ENCODE measurements at places on chromosomes 7 and 10.

GRCh38 chr7:50866343-50867033 is 83.8 kb upstream of the GRB10 start:
- no peak for DNase-seq

- no peak for DNase-seq
Measured at GRCh38 chr10:103834436-103835095, 20.8 kb downstream of the SH3PXD2A start.

DNA sequence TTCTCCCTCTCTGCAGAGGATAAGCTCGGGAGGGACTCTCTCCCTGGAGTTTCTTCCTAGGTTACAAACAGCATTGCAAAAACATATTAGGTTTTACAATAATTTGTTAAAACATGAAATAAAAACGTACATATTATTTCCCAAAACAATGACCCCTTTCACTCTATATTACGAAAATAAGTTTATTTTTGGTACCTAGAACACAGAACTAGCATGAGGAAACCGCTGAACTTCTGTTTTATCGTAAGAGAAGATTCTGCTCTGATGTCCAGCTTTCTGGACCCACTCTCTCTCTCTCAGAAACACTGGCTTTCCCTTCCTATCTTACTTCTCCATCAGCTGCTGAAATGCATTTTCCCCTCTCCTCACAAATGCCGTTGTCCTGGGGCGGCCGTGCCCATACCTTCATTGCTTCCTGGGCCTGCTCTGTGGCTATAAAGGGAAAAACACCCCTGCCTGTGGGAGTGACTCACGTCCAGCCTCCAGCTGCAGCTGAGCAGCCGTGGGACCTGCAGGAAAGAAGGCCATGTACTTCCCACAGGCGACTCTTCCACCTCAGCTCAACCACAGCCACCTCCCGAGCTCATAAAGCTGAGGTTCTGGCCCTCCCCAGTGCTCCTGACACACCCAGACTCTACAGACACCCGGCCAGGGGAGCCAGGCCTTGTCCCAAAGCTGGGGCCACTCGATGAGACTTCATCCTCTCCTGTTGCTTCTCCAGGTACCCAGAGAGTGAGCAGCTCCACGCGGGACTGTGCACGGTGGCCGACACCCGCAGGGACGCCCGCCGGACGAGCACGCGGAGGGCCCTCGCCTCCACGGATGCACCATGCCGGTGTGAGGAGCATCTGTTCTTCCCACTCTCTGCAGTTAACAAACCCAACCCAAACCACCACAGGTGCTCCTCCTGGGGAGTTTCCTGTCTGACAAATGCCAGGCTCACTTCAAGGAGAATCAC is 3.1 kb downstream of the GPER1 start:
- DNase-seq, result no peak

DNA sequence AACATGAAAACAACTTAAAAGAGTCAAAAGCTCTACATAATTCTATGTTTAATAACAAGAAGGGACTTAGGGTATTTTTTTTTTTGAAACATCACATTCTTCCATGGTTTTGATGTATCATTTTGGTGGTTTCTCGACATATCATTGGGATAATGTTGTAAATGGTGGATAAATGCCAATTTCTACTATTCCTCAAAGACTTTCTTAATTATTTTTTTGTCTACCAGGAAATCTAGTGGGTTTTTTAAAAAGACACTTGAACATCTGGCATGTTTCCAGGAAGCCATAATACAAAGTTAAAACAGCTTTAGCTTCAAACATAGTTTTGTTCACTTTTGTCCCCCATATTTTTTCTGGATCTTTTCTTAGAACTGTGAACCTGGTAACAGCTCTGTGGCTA is 200.4 kb downstream of the DKK1 start:
- DNase-seq, result no peak

GRCh38 chr7:106329971-106330733 is 45.4 kb upstream of the NAMPT start:
- DNase-seq, result no peak

- DNase-seq, result no peak
Measured at GRCh38 chr10:78577712-78578111, 491.1 kb upstream of the ZMIZ1 start.

DNA sequence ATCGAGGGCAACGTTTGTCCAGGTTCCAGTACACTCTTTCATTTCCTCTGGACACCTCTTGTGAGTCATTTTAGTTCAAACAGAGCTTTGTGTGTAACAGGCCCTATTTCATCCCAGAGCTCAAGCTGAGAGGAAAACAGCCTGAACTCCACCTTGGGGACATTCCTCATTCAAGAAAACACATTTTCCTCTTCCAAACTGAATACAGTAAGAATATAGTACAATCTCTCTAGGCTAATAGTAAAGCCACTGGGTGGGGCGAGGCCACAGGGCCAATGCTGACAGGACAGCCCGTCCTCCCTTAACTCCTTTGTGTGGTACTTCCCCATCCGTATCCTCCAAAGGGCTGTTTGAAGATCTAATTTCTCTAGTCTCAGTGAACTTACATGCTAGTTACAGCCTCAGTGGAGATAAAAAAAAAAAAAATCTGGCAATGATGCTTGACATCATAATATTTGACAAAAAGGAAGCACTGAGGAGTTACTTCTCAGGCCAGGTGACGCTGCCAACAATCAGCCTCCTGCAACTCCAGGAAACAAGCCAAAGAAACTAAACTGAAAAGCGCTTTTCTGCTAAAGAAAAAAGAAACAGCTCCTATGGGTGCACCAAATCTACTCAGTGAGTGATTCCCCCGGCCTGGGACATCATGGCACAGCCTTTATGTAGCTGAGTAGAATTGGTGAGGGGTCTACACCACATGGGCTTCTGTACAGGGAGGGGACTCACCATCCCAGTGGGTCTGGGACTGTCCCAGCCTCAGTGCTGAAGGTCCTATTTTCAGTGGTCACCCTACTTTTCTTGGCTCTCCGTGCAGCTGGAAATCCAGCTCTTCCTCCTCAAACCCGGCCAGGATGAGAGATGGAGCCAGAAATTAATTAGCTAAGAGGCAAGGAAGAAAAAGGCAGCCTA is 238.2 kb upstream of the NEBL start:
- DNase-seq, result no peak

- DNase-seq, result peak; percentile 89
Measured at GRCh38 chr7:5425507-5426225, 2.0 kb upstream of the TNRC18 start.

GRCh38 chr10:124369986-124370385 is 48.7 kb downstream of the OAT start:
- DNase-seq, result no peak

- DNase-seq, result no peak
Measured at GRCh38 chr7:73359746-73360375, 31.9 kb downstream of the FKBP6 start.

GRCh38 chr7:101729241-101729883 is 88.1 kb upstream of the CUX1 start:
- DNase-seq, result no peak

- DNase-seq, result no peak
Measured at GRCh38 chr10:26574783-26575182, 122.7 kb upstream of the PDSS1 start.

DNA sequence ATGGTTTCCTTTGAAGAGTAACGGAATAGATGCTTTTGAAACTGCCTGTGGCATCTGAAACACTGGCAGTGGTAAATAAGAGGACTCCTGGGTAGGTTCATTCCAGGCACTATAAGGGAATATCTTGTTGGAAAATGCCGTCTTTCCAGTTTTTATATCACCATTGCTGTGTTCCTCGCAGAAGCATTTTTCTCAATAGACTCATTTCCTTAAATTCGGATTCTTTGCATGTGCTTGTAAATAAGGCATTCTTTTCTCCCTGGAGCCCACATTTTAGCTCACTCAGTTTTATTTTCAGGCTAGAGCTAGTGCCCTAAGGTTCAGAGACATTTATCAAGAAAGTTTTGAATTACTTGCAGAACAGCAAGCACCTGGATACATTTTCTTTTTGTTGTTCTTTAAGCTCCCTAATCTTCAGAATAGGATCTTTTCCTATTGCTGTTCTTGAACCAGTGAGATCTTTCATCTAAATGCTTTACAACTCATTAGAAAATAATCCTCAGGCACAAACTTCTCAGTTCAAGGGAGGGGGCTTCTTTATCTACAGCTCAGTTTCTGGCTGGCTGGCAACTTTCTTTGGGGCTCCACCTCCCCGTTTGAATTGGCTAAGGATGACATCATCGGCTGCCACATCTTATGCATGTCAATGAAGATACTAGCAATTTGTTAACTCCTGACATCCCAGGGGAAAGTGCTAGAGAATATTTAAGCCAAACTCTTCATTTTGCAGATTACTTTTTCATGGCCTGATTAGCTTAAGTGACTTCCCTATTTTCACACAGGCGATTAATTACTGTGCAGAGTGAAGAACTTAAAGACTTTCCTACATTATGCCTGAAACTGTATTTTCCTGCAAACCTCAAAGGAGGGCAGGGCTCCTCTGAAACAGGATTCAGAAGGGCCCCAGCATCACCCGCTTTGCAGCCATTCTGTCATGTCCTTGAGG is 133.7 kb upstream of the RSU1 start:
- DNase-seq, result peak; percentile 83

DNA sequence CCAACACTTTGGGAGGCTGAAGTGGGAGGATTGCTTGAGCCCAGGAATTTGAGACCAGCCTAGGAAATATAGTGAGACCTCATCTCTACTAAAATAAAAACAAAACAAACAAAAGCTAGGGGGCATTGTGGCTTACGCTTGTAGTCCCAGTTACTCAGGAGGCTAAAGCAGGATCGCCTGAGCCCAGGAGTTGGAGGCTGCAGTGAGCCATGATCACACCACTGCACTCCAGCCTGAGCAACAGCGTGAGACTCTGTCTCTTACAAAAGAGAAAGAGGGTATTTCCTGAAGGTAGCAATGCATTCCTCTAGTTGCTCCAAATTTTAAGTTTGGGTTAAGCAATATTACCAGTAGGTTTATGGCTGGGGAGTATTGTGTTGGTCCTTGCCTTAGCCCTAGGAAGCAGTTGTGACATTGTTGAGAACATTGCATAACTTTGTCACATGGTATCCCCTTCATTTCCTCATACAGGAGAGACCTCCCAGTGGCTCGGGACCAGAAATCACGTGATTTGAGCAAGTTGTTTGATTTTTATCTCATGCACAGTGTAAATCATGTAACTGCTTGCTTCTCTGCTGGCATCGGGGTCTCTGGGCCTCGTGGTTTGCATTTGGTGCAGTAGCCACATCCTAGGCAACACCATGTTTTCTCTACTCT is 23.3 kb upstream of the SMARCD3 start:
- DNase-seq, result no peak

- DNase-seq, result no peak
Measured at GRCh38 chr10:122484276-122485060, 23.1 kb downstream of the HTRA1 start.

DNA sequence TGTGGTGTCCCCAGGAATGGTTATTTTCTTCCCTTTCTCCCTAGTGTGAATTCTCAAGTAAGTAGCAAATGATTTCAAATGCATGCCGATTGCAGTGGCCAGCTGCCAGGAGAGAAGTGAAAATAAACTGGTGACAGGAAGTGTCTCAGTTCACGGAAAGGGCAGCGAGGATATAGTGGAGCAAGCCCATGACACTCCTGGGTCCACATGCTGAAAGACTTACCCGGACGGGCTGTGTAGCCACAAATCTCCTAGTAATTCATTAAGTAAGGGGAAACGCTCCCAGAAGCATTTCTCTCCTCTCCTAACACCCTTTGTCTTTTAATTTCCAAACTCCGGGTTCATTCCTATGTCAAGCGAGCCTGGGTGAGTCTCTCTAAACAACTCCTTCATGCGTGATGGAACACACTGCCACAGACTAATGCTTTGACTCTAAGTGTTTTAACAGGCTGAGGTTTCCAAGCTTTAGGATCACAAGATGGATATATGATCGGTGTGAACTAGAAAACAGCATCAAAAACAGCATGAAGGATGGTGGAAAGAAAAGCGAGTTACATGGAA is 125.6 kb downstream of the CYP26A1 start:
- DNase-seq, result peak; percentile 29

DNA sequence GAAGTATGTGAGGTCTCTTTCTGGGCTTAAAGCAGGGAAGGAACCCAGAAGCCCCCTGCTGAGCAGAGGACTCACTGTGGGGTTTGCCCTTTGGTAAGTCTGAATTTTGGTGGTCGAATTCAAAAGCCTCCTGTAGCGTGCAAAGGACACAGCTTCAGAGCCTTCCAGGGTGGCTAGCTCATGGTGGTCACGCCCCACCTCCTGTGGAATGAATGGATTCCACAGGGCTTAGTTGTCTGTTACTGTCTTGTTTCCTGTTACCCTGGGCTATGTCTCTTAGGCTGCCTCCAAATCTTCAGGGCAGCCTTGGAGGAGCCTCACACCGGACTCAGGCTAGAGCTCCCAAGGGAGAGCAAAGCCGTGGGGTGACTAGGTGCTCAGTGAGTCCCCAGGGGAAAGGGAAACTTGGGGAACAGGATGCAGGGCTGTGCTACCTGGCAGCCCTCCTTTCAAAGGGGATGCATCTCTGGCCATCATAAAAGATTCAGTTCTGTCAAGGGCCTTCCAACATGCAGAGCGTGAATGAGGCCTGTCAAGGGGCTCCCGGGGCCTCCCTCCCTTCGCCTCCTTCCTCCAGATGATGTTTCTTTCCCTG is 211.7 kb downstream of the CCSER2 start:
- DNase-seq, result no peak

GRCh38 chr7:37357637-37357996 is 91.0 kb downstream of the ELMO1 start:
- no peak for DNase-seq

- DNase-seq, result no peak
Measured at GRCh38 chr10:72310241-72310633, 36.5 kb downstream of the DDIT4 start.

DNA sequence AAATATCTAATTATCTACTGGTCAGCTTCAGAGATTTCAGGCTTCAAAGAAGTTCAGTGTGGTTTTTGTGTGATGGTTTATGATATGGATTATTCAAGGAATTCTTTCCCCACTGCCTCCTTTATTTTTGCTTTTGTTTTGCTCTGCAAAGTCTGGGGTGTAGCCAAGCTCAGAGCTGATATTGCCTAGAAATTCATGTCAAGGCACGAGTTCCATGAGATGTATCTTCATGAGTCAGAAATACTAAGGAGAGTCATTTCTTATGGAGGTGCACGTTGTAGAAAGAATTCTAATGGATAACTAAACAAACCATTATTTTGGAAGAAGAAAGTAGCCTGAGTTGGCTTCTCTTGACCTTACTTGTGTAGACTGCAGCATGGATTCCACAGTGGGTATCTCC is 37.4 kb downstream of the VIM start:
- no peak for DNase-seq

- peak; percentile 86 for DNase-seq
Measured at GRCh38 chr10:29857843-29858701, 201.3 kb downstream of the JCAD start.

GRCh38 chr10:58667658-58668310 is 155.1 kb downstream of the BICC1 start:
- no peak for DNase-seq

GRCh38 chr7:29946428-29947186 is 43.0 kb downstream of the SCRN1 start:
- DNase-seq, result no peak

All from neural progenitor cell (in vitro differentiated cells).